ENCODE measurements at places on chromosomes 16 and 17.

- DNase-seq: no peak
These were observed 75.0 kb downstream of the RPTOR start for GRCh38 chr17:80619535-80620235.

DNA sequence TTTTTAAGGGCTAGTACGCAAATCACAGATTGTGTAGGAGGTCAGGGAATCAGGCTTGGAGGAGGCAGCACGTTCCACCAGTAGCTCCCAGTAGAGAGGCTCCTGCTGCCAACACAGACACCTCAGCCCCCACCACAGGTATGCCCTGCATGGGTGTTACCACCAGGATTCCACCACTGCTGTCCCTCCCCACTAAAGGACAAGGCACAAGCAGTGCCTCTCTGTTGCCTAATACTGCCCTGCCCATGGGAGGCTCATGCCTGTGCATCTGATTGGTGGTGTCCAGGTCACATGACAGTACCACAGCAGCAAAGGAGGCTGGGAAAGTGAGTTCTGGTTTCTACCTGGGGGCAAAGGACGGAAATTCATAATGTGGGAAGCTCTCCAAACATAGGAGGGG, 33.6 kb upstream of the CACNG4 start:
- DNase-seq: no peak

DNA sequence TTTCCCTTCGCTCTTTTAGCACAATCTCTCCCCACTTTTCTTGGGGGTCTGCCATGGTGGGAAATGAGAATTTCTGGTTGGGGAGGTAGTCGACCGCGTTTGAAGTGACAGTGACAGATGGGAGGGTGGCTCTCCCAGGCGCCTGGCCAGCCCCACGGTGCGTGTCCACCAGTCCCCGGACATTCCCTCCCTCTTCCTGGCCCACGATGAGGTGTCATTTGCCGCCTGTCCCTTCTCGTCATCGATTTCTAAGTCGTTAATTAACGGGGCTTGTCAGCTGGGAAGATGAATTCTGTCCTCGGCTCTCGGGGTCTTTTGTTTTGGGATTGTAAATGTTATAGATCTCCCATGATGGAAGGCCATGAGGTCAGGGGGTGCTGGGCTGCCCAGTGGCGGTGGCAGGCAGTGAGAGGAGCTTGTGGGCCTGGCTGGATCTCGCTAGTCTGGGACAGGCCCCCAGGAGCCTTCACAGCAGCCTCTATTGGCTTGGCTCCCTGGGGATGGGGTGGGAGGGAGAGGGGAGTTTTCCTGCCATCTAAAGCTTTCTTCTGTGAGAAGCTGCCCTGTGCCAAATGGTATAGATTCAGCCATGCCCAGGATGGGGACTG, 164.2 kb downstream of the MRM1 start:
- DNase-seq: no peak

DNA sequence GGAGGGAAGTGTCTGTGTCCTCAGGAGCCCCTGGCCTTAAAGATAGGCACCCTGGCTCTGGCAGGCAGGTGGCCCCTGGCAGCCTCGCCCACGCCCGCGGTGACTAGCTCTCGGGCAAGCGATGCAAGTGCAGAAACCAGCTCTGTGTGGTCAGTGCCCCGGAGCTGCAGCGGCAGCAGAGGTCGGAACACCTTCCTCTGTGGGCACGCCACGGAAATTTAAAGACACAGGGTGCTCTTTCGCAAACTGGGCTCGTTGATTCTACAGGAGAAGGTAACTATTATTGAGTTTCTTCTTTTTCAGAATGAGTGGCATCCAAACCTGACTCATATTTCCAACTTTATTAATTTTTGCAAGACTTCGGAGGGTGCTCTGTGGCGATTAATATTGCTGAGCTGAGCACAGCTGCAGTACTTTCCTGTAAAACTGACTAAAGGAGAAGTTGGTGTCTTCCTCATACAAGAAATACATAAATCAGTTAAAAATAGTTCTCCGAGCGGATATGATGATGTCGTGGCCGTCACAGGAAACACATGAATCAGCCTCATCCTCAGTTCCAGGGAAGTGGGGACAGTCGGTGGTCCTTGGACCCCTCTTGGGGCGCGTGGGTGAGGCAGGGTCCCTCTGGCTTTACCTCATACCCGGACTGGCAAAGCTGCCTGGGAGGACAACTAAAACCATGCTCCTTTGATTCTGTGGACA, 120.2 kb downstream of the METRNL start:
- DNase-seq: peak; percentile 21

- no peak for DNase-seq
These were observed 5.4 kb upstream of the CRYBA1 start for GRCh38 chr17:29240968-29241963.

DNA sequence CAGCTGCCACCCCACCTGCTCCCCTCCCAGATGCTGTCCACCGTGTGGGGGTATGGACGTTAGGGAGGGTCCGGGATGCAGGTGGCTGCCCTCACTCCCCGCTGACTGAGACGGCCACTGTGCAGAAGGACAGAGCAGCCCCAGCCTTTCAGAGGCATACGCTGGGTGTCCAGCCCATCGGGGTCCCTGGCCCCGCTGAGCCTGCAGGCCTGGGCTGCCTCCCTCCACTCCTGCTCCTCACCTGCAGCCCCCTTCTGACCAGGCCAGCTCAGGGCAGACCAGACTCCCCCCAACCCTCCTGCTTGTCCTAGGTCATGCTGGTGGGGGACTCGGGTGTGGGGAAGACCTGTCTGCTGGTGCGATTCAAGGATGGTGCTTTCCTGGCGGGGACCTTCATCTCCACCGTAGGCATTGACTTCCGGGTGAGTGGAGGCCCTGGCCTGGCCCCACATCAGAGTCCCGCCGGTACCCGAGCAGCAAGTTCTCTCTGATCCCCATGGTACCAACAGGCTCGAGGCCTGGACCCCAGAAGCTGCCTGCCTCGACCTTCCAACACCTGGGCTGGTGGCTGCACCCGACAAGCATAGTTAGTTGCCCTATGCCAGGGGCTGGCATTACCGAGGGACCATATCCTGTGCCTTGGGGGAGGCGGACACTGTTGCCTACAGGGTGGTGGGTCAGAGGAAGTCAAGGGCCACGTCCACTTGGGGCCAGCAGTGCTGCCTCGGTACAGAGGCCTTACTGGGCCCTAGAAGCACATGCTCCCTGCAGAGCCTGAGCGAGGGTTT, 1.4 kb downstream of the RAB26 start:
- no peak for DNase-seq
